HL-60 (cell line): ENCODE measurements at places on chromosomes 1 and 21.

- no peak for DNase-seq
Measured at GRCh38 chr1:115702959-115703358, 61.2 kb downstream of the VANGL1 start.

DNA sequence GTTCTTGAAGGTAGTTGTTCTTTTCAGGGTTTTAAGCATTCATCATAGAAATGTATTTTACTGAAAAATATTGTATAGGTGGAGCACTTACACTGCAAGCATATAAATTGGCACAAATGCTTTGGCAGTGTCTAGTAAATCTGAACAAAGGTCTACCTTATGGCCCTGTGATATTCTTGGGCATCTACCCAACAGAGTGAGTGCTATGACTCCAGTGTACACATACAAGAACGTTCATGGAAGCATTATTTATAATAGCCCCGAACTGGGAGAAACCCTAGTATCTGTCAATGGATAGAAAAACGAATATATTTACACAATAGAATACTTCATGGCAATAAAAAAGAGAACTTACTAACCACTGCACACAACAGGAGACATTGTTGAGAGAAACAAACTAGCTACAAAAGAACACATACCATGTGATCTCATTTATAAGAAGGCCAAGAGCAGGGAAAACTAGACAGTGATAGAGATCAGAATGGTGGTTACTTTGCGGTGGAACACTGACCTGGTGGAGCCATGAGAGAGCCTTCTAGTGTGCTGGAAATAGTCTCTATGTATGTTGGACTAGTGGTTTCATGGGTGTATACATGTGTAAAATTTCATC is 96.0 kb downstream of the MAB21L3 start:
- DNase-seq, result no peak

DNA sequence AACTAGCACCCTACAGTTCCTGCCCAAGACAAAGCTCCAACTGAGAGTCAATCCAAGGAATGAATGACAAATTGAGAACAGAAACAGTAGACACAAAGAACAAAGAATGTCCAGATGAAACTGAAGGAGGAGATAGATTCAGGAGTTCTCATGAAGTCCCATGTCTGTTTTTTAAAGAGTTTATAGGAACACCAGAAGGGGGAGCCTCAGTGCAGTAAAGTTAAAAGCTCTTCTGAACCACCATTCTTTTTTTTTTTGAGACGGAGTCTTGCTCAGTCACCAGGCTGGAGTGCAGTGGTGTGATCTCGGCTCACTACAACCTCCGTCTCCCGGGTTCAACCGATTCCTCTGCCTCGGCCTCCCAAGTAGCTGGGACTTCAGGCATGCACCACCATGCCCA is 323.6 kb downstream of the MRPL39 start:
- DNase-seq, result no peak

DNA sequence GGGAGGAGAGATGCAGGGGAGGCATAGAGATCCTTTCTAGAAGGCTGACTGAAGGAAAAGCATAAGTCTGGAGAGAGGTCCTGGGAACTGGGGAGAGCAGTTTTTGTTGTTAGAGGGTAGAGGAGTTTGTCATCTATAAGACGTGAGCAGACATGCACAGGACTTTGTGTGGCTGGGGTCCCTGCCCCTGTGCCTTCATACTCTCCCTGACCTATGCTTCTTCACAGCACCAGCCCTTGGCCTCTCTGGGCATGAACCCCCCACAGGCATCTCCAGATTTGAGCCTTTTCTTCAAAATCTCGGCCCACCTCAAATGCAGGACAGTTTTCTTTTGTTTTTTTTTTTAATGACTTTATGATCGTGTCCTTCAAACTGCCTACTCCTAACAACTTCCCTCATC is 79.9 kb downstream of the EVA1C start:
- DNase-seq, result no peak

DNA sequence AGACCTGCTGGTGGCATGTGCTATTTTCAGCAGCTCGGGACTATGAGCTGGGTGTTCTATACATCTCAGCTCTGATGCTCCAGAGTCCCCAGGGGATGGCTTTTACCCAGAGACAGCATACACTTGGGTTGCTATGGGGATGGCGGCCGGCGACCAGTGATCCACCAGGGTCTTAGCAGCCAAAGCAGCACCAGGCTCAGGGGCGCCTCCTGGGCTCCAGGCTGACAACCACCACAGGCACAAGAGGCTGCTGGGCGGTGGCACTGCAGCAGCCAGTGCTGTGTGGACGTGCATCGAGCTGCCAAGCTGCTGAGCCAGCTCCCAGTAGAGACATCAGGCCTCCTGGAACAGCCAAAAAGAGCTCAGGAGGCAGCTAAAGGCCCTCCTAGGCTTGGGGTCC is 37.6 kb upstream of the CLSTN1 start:
- DNase-seq, result no peak

- DNase-seq, result no peak
Measured at GRCh38 chr1:59230622-59231021, 66.3 kb upstream of the FGGY start.

DNA sequence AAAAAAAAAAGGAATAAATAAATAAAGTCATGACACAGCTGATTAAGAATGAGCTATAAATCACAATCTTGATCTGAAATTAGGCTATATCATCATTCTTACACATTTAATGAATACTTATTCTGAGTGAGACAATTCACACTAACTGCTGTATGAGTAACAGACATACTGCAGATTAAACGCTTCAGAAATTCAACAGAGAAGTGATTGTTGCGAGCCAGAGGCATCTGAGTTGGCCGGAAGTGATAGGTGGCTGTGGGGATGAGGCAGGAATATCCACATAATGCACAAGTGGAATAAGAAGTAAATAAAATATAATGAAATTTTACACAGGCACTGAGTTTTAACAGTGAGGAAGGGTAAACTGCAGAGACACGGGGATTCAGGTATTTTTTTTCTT is 142.4 kb downstream of the APP start:
- DNase-seq, result no peak

- no peak for DNase-seq
Measured at GRCh38 chr1:114353262-114353661, 157.7 kb downstream of the TRIM33 start.

DNA sequence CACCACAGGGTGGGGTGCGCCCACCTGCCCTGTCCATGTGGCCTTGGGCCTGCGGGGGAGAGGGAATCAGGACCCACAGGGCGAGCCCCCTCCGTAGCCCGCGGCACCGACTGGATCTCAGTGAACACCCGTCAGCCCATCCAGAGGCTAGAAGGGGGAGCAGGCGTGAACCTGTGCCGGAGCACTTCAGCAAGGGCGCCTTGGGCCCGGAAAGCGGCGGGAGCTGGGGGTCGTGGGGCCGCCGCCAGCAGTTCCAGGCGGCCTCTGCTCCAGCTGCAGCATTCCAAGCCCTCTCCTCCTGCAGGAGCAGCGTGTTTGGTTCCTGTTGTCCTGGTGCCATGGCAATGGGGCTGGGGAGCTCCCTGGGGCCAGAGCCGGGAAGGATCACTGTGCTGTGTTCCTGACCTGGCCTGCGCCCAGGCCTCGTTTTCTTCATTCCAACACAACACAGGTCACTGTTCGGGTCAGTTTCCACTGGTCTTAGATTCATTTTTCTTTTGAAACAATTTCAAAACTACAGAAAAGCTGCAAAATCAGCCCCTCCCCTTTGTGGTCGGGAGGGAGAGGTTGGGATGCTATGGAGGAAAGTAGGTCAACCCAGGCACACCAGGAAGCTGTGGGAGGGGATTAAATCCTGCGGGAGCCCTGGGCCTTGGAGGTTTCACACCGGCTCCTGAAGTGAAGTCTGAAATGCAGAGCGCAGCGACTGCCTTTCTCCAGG is 18.8 kb downstream of the SLX9 start:
- no peak for DNase-seq

GRCh38 chr21:46099476-46099875 is 1.6 kb downstream of the COL6A2 start:
- DNase-seq, result no peak

DNA sequence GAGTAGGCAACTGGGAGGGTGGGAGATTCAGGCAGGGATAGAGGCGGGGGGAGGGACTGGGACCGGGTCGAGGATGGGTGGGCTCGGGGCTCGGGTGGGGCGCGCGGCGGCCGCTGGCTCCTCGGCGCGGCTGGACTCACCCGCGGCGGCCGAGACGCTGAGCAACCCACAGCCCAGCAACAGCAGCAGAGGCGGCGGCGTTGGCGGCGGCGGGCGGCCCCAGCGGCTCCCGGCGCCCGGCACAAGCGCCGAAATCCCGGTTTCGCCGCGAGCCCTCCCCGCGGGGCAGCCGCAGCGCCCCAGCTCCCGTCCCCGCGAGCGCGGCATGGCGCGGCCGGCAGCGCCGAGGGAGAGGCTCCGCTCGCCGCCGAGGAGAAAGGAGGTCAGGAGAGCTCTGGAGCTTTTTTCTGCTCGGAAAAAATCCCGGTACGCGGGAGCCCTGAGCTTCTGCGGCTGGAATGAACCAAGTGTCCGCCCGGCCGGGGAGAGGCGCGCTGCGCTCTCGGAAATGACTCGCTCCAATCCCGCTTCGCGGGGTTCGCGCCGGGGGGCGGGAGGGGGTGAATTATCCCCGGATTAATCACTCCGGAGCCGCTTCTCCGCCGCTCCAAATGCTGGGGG is at the start of gene CSMD2:
Gene CSMD2, minus strand, starts transcription at position 460 of the 621 bp plus-strand sequence. Its CDS starts 133 bp downstream, at position 327.
- no peak for DNase-seq

GRCh38 chr1:1197188-1197500 is 9.2 kb downstream of the TNFRSF18 start:
- no peak for DNase-seq

GRCh38 chr1:221575605-221576004 is 166.3 kb downstream of the DUSP10 start:
- no peak for DNase-seq

GRCh38 chr1:17121881-17122280 is 2.6 kb upstream of the PADI2 start:
- DNase-seq, result no peak

DNA sequence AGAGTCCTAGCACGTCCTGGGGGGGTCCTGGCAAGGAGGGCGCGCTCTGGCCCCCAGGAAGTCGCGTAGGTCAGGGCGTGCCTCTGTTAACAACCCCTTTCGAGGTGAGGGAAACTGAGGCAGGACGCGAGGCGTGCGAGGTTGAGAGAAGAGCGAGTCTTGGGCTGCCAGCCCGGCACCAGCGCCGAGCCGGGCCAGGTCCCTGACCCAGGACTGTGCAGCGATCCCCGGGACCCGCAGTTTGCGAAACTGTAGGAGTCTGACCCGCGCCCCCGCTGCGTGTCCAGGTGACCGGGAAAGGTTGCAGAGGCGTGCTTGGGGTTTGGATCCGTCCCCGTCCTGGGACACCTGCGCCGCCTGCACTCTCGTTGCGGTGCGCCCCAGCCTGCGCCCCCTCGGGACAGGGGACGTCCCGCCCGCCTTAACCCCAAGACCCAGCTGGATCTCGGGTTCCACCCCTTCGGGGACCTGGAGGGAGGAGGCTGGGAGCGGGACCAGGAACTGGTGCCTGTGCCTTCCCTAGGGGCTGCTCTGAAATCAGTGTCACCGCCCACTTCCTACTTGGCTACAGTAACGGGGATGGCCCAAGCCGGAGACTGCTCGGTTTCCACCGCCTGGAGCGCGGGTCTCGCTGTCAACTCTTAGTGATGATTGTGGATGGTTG is 493 bp downstream of the DISC1 start:
- peak; percentile 86 for DNase-seq

GRCh38 chr1:173415490-173415889 is 61.6 kb upstream of the PRDX6 start:
- DNase-seq, result no peak

DNA sequence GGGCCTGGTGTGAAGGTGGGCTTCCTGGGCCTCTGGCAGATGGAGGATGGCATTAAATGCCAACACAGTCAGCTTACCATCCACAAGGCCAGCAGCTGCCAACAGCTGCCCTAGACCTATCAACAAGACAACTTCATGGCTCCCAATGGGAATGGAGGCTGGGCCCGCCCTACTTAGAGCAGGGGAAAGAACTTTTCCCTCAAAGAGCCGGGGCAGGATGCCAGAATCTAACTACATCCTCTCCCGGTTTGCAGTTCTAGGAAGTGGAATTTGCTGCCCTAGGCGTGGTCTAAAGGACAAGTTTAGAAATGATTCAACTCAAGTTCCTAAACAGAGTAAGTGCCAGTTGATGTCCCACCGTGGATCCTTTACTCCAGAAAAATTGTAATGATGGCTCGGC is 13.1 kb downstream of the ICMT start:
- DNase-seq, result no peak

GRCh38 chr21:45969921-45970673 is 11.5 kb upstream of the COL6A1 start:
- no peak for DNase-seq

GRCh38 chr1:211616231-211616964 is 37.4 kb upstream of the SLC30A1 start:
- DNase-seq, result no peak
